ENCODE measurements at places on chromosomes 1 and 21.

- DNase-seq: no peak
Observed at GRCh38 chr1:210949489-210949888, 184.5 kb downstream of the KCNH1 start.

DNA sequence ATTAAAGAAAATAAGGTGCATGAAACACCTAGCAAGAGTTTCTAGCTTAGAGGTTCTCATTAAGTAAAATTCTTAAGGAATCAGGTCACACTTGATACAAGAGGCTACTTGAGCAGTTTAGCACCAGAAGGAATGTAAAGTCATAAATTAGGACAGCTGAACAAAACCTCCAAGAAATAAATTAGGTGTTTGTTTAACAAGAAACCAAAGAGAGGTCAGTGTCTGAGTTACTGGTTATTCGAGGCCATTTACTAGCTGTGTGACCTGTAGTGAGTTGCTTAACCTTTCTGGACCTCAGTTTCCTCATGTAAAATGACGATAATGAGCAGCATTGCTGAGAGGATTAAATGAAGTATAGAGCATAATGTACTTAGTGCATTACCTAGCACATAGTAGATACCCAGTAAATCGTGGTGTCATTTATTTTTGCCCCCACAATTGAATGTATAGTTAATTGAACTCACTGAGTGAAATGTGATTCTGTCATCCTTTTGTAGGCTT is 908 bp upstream of the ELK4 start:
- no peak for DNase-seq

GRCh38 chr1:201739080-201739479 is 89.9 kb upstream of the IPO9 start:
- no peak for DNase-seq

GRCh38 chr21:39314143-39315027 is 953 bp upstream of the BRWD1 start:
- DNase-seq: peak; percentile 18

DNA sequence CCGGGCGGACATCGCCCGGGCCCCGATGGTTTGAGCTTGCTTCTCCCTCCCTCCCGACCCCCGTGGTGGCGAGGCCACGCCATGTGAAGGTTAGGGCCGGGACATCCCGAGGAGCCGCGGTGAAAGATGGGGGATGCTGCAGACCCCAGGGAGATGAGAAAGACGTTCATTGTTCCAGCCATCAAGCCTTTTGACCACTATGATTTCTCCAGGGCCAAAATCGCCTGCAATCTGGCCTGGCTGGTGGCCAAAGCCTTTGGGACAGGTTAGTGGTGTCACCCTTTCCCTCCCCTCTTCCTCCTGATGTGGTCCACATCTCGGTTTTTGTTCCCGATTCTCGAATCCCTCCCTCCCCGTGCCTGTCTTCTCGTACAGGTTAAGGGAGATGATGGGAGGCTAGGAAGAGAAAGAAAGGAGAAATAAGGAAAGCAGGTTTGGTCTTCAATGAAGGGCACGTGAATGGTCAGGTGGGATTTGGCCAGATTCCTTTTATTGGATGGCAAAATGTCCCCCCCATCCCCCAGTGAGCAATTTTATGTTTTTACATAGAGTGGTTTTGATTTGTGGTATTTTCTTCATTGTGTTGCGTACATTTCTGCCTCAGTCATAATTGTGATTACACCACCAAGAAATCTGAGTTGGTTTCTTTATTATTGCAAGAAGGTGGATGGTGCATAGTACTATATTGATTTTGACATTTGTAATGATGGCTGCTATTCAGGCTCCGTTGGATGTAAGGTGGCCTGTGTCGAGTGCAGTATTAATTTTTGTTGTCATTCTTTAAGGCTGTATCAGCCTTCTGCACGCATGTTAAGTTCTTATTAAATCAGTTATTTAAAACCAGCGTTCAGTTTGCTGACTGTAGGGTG is 1.2 kb downstream of the CAMSAP2 start:
- DNase-seq: no peak

DNA sequence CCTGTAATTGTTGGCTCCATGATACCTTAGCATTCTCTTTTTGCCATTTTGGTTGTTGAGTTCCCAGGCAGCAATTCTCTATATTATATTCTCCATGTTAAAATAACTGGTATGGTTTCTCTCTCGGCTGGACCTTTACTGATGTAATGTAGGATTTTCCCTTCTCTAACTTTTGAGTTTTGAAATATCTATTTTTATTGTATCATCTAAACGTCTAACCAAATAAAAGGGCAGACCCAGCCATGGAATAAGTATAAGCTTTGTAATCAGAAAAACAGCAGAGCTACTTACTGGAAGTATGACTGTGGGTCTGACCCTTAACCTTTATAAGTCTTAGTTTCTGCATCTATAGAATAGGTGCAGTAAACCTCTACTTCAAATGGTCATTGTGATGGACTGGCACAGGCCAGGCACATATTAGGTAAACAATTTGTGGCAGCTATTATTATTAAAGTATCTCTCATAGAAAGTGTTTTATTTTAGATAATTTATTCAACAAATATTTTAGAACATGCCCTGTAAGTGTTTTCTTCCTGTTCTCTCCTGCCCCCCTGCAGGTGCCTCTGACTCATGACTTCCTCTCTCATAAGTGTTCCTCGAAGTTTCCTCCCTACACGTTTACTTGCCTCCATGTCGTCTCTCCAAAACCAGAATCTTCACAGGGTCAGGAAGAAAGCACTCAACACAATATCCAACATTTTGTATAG is 224.9 kb upstream of the FGGY start:
- DNase-seq: no peak

GRCh38 chr1:58392083-58392482 is 154.4 kb downstream of the OMA1 start:
- peak; percentile 57 for DNase-seq

- DNase-seq: no peak
Observed at GRCh38 chr1:229756666-229757065, 130.6 kb downstream of the URB2 start.

GRCh38 chr1:224670506-224670905 is 54.4 kb downstream of the CNIH3 start:
- no peak for DNase-seq

- no peak for DNase-seq
Observed at GRCh38 chr1:216246577-216247203, 176.6 kb downstream of the USH2A start.

DNA sequence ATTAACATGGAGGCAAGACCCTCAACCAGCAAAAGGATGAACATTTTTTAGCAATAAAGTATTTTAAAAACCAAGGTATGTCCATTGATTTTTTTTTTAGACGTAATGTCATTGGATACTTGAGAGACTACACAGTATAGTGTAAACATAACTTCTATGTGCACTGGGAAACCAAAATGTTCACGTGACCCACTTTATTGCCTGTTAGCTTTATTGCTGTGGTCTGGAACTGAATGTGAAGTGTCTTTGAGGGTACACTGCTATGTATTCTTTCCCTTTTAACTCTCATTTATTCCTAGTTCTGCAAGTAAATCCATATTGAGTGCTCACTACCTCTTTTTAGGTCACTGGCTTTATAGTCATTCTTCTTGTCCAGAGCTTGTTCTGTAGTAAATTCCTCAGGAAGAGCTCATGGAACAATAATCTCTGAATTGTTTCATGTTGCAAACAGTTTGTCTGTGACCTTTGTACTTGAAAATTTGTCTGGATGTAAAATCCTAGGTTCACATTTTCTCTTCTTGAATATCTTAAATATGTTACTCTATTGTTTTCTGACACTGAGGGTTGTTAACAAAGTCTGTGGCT is 20.6 kb downstream of the ABCD3 start:
- no peak for DNase-seq

DNA sequence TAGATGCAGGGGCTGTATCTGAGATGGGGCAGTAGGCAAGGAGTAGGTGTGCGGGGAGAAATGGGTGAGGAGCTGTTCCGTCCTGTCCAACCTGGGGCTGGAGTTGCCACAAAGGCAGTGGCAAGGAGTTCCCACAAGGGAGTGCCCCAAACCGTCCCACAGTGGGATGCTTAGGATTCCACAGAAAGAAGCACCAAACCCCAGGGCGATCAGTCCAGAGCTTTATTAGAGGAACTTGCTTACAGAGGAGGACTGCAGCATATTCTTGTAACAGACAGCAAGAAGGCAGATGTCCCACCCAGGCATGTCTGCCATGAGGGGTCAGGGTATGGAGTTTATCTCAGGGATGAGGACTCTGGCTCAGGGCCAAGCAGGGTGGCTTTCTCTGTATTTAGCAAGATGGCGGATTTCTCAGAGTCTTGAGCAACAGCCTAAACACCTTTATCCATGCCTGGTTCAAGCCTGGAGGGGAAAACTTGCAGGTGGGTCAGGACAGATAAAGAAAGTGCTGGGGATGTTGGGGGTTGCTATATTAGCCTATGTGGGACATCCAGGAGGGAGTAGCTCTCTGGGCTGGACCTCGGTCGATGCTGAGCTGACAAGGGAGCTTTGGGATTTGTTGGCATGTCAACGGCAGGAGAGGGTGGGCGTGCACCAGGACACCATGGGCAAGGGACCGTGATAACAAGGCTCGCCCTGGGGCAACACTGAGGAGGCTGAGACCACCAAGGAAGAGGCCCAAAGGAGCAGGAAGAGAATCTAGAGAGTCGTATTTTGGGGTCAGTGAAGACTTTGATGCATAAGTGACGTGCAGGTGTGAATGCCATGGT is 32.8 kb downstream of the OBSCN start:
- DNase-seq: no peak

- no peak for DNase-seq
Observed at GRCh38 chr21:17454315-17455027, 58.4 kb upstream of the CXADR start.

- DNase-seq: no peak
Observed at GRCh38 chr1:86209346-86209745, 52.8 kb upstream of the COL24A1 start.

DNA sequence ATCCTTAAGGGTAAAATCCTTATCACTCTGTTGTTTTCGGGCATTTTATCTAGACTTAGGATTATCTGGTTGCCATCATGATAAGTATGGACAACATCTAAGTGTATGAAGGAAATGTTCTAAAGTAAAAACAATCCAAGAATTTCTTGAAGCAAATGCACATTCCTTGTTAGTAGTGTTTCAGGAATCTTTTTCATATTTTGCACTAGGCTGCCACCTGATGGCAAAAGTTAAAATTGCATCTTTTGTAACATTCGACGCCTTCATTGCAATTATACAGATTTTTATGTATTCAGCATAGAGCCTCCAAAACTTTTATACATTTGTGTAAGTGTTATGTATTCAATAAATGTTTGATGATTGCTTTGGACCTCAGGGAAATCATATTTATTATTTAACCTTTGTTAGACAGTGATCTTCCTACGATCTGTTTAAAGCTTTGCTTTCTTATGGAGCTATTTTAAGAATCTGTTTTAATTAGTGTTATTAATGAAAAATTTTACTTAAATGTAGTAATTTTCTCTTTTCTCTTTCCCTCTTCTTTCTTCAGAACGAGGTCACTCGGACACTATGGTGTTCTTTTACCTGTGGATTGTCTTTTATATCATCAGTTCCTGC is 49.4 kb upstream of the KIAA1614 start:
- DNase-seq: peak; percentile 21

DNA sequence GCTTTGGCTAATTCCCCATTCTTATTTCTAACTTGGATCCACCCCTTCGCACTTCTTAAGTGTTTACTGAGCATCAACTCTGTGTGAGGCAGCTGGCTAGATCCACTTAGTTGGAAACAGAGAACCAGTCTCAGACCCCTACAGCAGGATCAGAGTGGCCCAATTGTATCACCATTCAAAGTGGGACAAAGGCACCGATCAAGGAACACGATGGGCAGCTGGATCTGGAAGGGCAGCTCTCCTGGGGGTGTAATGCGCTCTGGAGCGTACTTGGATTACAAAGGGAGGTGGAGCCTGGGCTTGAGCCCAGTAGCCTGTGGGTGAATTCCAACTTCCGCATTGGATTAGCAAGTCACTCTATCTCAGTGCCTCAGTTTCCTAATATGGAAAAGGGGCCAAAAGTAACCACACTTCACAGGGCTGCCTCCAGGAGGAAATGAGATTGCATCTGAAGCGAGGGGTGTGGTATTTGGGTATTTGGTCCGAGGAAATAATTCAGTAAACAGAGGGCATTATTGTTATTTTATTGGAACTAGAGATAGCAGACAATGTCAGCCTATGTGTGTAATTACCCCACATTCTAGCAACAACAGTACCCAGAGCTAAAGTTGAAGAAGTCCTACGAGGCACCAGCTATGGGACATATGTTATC is 11.9 kb downstream of the ECE1 start:
- no peak for DNase-seq

GRCh38 chr1:28680151-28680550 is 11.6 kb downstream of the GMEB1 start:
- no peak for DNase-seq

DNA sequence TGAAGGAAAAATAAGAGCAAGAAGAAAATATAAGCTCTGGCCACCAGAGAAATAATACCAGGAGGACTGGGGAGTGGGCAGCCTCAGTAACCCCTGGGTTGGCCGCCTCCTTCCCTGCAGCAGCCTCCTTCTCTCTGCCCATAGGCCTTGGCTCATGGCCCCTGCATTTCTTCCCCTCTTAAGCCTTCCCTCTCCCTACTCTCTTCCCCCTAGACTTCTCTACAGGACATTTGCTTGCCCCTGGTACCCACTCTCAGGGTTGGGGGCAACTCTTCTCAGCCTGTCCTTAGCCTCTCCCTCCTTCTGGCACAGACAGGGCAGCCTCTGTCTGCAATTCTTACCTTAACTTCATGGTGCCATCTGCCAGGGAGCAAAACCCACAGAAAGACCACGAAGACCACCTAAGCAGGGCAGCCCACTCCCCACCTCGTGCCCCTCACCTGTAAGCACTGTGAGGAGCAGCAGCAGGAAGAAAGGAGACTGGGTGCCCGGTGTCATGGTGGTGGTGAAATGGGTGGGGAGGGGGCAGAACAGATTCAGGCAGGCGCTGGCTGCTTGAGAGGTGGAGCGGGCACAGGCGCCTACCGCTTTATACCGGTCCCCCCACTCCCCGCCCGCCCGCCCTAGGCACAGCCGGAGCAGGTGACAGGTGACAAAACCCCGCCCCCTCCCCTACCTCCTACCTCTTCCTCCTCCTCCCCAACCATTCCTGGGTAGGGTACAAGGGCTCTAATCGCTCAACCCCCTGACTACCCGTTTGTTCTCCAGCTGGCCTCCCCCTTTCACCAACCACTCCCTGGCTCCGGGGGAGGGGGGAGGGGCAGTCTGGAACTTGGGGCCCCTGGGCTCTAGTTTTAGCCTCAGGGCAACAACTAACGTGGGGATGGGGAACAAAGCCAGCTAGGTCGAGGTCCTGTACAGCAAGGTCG is 15.1 kb downstream of the THBS3 start:
- DNase-seq: no peak

GRCh38 chr1:158102881-158103674 is 77.6 kb upstream of the CD1D start:
- no peak for DNase-seq

DNA sequence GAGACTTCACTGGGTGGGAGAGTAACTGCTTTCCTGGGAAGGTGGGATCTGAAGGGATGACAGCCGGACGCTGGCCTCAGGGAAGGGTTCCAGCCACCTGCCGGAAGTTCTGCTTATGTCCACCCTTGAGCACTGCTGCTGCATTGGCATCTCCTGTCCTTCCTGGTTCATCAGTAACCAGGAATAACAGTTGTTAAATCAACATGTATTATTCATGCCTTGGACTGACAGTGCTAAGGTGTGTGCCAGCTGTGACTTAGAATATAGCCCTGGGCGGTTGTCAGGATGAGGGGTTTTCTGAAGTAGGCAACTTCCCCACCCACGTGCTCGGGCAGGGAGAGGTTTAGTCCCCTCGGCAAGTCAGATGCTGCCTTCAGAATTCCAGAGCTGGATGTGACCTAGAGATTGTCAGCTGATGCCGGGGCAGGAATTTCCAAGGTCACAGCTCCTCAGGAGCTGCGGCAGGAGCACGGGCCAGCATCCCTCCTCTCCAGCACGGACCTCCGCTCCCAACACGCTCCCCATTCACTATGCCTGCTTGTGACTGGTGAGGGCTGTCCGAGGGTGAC is 17.9 kb downstream of the CLDN14 start:
- DNase-seq: no peak
